A549 treated with RU486 at 1 μM for 4 hours (cell line): ENCODE measurements at places on chromosomes 16 and 17. TPM values are rescaled to one million over a fixed set of nuclear protein-coding genes. Genes with fewer than 3 reads are reported as not detected.

CD300H gene
- 0.27 to 1.00 TPM (median 0.43 TPM) in 3 of 5 replicates, not detected in the others for total RNA-seq

CACNG1 gene
- 0.10 to 0.21 TPM (median 0.13 TPM) in 4 of 5 replicates, not detected in the other for total RNA-seq

EXOC3L1 gene
- total RNA-seq: not detected in 5 replicates

PRSS27 gene
- total RNA-seq: 0.77 to 1.8 TPM (median 1.5 TPM) in 5 replicates

C16orf92 gene
- total RNA-seq: not detected in 5 replicates

PRCD gene
- total RNA-seq: not detected in 5 replicates

C17orf100 gene
- 2.0 to 3.5 TPM (median 3.2 TPM) in 5 replicates for total RNA-seq

XAF1 gene
- 0.03 to 0.24 TPM in 2 of 5 replicates, not detected in the others for total RNA-seq

NPW gene
- total RNA-seq: 0.92 to 2.0 TPM (median 1.0 TPM) in 4 of 5 replicates, not detected in the other

HOXB7 gene
- total RNA-seq: 31.1 to 41.0 TPM (median 33.2 TPM) in 5 replicates

SKAP1 gene
- 0.08 TPM in 1 of 5 replicates, not detected in the others for total RNA-seq

MAP2K4 gene
- total RNA-seq: 23.6 to 38.4 TPM (median 32.9 TPM) in 5 replicates

SMPD3 gene
- total RNA-seq: 0.09 to 0.29 TPM (median 0.11 TPM) in 5 replicates

RHBDL1 gene
- total RNA-seq: 0.67 to 1.7 TPM (median 1.4 TPM) in 5 replicates

EMP2 gene
- 17.1 to 24.8 TPM (median 23.1 TPM) in 5 replicates for total RNA-seq

MYL4 gene
- total RNA-seq: 0.17 TPM in 1 of 5 replicates, not detected in the others

RBL2 gene
- 6.8 to 13.9 TPM (median 13.6 TPM) in 5 replicates for total RNA-seq

VPS4A gene
- 30.4 to 33.1 TPM (median 30.6 TPM) in 5 replicates for total RNA-seq

GLTPD2 gene
- total RNA-seq: 0.14 to 0.15 TPM in 2 of 5 replicates, not detected in the others

NACA2 gene
- total RNA-seq: not detected in 5 replicates

NOL11 gene
- total RNA-seq: 72.1 to 88.4 TPM (median 83.1 TPM) in 5 replicates
